ENCODE measurements at places on chromosomes 6 and 20. TPM values are rescaled to one million over a fixed set of nuclear protein-coding genes. Genes with fewer than 3 reads are reported as not detected.

The WFDC5 gene
- polyA plus RNA-seq: not detected

The TCF21 gene
- not detected for polyA plus RNA-seq

The RIPOR3 gene
- 0.29 TPM for polyA plus RNA-seq

The TRIM31 gene
- polyA plus RNA-seq: not detected

The TFAP2D gene
- polyA plus RNA-seq: not detected

The VSTM2L gene
- 46.5 TPM for polyA plus RNA-seq

The RAET1G gene
- not detected for polyA plus RNA-seq

The NPBWR2 gene
- polyA plus RNA-seq: not detected

The SNX14 gene
- 23.0 TPM for polyA plus RNA-seq

The LPA gene
- 0.05 TPM for polyA plus RNA-seq

The C6orf62 gene
- polyA plus RNA-seq: 67.5 TPM

The FUT9 gene
- 0.85 TPM for polyA plus RNA-seq

The TP53RK gene
- polyA plus RNA-seq: 8.3 TPM

The SLC35F1 gene
- 16.3 TPM for polyA plus RNA-seq

The DAAM2 gene
- polyA plus RNA-seq: 63.4 TPM

The BEND3 gene
- polyA plus RNA-seq: 6.2 TPM

The ZC3H12D gene
- not detected for polyA plus RNA-seq

The TSHZ2 gene
- polyA plus RNA-seq: 18.6 TPM

The MPIG6B gene
- 0.39 TPM for polyA plus RNA-seq

The VPS16 gene
- 38.4 TPM for polyA plus RNA-seq

The TMC2 gene
- polyA plus RNA-seq: not detected

The TFAP2C gene
- polyA plus RNA-seq: 4.0 TPM

The ENPP1 gene
- 0.36 TPM for polyA plus RNA-seq

The WFDC10B gene
- not detected for polyA plus RNA-seq

The SRSF12 gene
- 5.8 TPM for polyA plus RNA-seq

The PXDC1 gene
- polyA plus RNA-seq: 30.5 TPM

The CTAGE9 gene
- not detected for polyA plus RNA-seq

The CLDN20 gene
- not detected for polyA plus RNA-seq

The ZNF391 gene
- polyA plus RNA-seq: 3.2 TPM

The ZC2HC1B gene
- not detected for polyA plus RNA-seq

The CDSN gene
- polyA plus RNA-seq: not detected

The ADGRB3 gene
- polyA plus RNA-seq: 6.2 TPM

The TMEM74B gene
- 4.0 TPM for polyA plus RNA-seq

The SNAP25 gene
- 237 TPM for polyA plus RNA-seq

The PHACTR3 gene
- 28.5 TPM for polyA plus RNA-seq

The HACE1 gene
- 7.8 TPM for polyA plus RNA-seq

The SLC22A2 gene
- polyA plus RNA-seq: 0.58 TPM

Measured in brain (organoid and tissue), 16 donors.